ENCODE measurements at places on chromosomes 5 and 9.

DNA sequence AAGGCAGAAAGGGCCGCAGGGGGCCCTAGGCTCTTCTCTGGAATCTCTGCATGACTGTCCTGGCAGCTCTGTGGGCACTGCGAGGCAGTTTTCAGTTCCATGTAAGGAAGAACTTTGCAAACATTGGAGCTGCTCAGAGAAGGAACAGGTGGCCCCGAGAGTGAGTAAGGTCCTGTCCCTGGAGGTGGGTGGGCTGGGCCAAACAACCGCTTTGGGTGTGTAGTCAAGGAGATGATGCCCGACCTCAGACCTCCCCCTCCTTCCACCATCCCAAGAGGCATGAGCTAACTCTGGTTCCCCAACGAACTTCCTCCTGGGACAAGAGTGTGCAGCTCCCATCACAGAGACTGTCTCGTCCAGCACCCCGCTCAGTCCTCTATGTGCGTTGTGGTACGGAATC, 20.5 kb downstream of the CSF1R start:
- no peak for DNase-seq

- peak; percentile 10 for DNase-seq
Measured at GRCh38 chr5:56480705-56481427, 247.7 kb upstream of the ANKRD55 start.

DNA sequence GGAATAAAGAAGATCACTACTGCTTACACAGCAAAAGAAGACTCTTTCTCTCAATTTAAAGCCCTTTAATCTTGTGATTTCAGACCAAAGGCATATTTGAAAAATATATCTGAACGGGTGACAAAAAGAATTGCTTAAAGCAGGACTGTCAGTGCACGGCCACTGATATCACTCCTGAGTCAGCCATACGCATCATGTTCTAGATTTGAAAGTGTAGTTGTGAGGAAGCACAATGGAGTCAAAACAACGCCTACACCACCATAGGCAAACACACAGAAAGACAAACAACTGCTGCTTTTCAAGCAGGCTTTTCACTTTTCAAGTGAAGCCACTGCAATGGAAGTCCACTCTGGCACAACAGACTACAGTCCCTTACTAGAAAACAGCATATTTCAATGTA, 141.7 kb downstream of the AUH start:
- DNase-seq: no peak

DNA sequence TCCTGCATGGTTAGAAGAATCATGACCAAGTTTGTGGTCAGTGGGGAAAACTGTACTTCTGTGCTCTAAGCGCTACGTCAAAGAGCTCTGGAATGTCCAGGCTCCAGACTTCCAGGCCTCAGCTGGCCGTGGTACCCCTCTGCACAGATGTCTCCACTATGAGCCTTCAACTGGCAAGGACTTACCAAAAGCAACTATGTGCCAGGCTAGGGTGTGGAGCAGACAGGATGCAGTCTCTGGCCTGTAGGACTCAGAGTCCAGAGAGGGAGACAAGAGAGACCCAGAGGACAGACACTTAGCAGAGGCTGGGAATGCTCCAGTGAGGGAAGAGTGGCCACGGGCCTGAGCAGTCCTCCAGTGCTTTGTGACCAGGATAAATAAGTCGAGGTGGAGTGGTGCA, 31.0 kb upstream of the TCF7 start:
- DNase-seq: no peak

DNA sequence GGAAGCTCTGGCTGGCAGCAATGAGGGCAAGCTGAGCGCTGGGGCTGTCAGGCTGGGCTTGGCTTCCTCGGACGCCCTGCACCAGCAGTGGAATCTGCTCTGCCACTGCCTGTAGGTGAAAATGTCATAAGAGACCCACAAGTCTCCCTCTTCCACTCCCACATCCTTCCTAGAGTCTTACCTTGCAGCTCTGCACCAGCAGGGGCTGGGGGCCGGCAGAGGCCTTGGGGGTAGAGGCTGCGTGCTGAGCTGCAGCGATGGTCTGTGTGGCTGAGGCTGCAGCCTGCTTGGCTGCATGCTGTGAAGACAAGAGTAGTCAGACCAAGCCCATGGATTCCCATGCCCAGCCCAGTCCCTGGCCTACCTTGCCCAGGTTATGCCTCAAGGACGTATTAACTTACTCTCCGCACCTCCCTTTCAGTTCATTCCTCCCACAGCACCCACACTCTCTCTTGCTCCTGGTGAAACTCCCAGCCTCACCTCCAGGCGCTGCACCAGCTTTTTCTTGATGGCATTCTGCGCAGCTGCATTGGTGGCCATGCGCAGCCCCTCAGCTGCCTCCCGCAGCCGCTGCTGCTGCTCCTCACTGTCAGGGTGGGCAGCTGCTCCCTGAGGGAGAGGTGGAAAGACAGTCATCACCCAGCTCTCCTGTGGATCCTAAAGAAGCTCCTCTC, 17.3 kb downstream of the TLN1 start:
- DNase-seq: no peak

- DNase-seq: no peak
Measured at GRCh38 chr5:123452401-123452800, 29.2 kb upstream of the CEP120 start.

- DNase-seq: no peak
Measured at GRCh38 chr9:128568470-128569078, 16.2 kb downstream of the SPTAN1 start.

GRCh38 chr5:14727928-14728458, 63.5 kb downstream of the OTULIN start:
- no peak for DNase-seq

GRCh38 chr5:170121321-170121720, 15.6 kb downstream of the FOXI1 start:
- DNase-seq: no peak

- DNase-seq: no peak
Measured at GRCh38 chr9:116757030-116757429, 69.9 kb downstream of the TRIM32 start.

DNA sequence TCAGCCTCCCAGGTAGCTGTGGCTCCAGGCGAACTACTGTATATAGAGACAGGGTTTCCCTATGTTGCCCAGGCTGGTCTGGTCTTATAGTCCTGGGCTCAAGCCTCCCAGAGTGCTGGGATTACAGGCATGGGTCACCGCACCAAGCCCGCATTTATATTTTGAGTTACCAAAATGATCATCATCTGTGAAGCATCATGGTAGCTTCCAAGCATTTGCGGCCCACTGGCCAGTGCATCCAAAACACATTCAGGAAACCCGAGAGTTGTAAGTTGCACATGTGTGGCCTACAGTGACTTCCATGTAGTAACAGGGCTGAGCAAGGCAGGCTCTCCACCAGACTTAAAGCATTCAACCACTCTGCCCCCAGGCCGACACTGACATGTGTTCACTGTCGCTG, 2.3 kb downstream of the BRD3OS start:
- no peak for DNase-seq

DNA sequence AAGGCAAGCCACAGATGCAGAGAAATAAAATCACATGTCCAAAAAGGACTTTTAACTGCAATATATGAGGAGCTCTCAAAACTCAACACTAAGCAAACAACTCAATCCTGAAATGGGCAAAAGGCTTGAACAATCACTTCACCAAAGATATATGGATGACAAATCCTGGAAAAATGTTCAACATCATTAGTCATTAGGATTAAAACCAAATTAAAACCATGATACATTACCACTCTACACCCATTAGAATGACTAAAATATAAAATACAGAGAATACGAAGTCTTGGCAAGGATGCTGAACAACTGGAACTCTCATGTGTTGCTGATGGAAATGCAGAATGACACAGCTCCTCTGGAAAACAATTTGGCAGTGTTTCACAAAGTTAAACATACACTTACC, 277.4 kb downstream of the TLE1 start:
- DNase-seq: no peak

DNA sequence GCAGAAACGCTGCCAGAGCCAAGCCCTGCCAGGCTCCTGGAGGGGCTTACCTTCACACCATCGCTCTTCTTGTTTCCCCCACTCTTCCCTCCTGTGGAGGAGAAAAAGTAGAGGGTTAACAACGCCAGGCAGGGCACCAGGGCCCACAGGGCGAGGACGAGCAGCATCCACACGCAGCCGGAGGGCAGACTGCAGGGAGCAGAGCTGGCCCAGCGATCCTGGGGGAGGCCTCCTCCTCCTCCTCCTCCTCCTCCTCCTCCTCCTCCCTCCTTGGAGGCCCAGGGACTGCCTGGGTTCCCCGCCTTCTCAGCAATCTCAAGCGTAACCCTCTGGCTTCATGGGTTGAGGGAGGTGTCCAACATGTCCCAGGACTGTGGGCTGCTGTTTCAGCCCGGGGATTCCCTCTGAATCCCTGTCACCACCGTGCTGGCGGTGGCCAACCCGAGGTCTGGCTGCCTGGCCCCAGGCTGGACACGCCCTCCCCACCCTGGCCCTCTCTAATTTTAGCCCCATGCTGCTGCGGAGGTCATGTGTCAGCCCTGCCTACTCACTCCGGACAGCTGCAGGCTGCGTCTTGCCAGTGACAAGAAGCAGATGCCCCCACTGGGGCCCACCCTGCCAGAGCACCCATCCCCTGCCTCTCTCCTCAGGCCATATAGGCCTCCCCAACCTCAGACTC, 44.3 kb downstream of the CAMK2A start:
- no peak for DNase-seq

- DNase-seq: peak; percentile 31
Measured at GRCh38 chr9:123999661-124000060, 11.9 kb upstream of the LHX2 start.

- DNase-seq: no peak
Measured at GRCh38 chr9:93807166-93808074, 147.7 kb downstream of the BARX1 start.

- no peak for DNase-seq
Measured at GRCh38 chr5:150645070-150645700, 4.7 kb downstream of the SYNPO start.

- DNase-seq: no peak
Measured at GRCh38 chr5:158234323-158235158, 375.6 kb upstream of the CLINT1 start.

GRCh38 chr9:133377721-133378216, 1.6 kb downstream of the STKLD1 start:
- DNase-seq: no peak

DNA sequence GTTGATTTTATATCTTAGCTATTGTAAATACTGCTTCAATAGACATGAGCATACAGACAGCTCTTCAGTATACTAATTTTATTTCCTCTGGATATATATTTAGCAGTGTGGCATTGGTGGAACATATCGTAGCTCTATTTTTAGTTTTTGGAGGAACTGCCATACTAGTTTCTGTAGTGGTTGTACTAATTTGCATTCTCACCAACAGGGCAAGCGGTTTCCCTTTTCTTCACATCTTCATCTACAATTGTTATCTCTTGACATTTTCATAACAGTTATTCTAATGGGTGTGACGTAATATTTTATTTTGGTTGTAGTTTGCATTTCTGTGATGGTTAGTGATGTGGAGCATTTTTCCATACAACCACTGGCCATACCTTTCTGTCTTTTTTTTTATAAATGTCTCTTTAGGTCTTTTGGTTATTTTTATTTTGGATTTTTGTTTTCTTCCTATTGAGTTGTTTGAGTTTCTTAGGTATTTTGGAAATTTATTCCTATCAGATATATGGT, 32.5 kb downstream of the TAF11L14 start:
- DNase-seq: no peak

- peak; percentile 59 for DNase-seq
Measured at GRCh38 chr5:124952079-124952478, 205.6 kb upstream of the ZNF608 start.
